CD8-positive, alpha-beta memory T cell (primary cell): ENCODE measurements at places on chromosomes 7 and 10.
A peak's percentile ranks its signal among the peaks of the same experiment; 100 is the strongest.

- no peak for DNase-seq
Measured at GRCh38 chr10:12091421-12091820, 22.7 kb downstream of the DHTKD1 start.

GRCh38 chr7:17355050-17355449 lies 56.6 kb downstream of the AHR start:
- no peak for DNase-seq

- no peak for DNase-seq
Measured at GRCh38 chr10:69295027-69295636, 16.8 kb downstream of the HK1 start.

DNA sequence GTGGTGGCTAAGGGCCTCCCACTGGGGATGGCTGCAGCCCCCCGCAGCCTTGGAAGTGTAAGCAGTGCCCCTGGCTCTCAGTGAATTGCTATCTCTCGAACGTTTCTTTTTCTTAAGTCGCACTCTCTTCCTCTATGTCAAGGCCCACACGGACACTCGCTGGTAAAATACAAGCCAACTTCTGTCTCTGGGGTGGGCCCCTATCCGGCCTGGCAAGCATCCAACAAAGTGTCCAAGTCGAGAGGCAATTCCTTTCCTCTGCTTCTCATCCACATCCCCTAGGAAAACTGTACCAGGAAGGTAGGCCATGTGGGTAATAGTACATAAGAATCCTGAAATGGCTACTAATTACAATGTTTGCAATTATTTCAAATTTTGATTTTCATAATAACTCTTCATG lies 194.9 kb upstream of the MGMT start:
- no peak for DNase-seq

DNA sequence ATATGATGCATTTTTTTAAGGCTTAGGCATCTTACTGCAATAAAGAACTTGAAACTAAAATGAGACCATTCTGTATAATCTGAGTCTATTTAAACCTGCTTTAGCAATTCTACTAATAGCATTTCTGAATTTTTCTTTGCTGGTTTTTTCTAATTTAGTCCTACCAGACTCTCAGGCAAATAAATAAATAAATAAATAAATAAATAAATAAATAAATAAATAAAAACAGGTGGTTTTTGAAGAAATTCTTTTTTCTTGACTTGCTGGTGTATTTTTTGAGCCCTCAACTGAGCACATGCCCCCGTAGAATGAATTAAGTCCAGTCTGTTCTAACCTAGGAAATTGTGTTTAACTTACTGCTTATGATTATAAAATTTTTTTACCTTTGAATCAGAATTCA lies 134.7 kb upstream of the FOXP2 start:
- DNase-seq: no peak

GRCh38 chr10:70809011-70809611 lies 6.6 kb upstream of the SGPL1 start:
- DNase-seq: no peak

- no peak for DNase-seq
Measured at GRCh38 chr10:112467541-112468075, 20.6 kb downstream of the VTI1A start.

DNA sequence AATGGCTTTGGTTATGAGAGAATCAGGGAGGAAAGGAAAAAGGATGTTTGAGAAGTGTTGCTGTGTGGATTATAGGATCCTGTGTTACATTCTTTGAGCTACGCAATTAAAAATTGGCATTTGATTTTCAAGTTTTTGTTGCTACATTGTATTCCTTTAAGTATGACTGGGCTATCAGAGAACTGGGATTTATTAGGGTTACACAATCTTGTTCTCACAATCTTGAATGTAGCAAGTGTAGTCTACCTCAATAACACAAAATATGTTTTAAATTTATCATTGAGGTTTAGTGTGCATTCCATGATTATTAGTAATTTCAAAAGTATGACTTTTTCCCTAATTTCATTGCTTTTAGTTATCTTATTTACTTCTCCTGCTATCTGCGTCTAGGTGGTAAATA lies 113.9 kb downstream of the CACNB2 start:
- DNase-seq: no peak

DNA sequence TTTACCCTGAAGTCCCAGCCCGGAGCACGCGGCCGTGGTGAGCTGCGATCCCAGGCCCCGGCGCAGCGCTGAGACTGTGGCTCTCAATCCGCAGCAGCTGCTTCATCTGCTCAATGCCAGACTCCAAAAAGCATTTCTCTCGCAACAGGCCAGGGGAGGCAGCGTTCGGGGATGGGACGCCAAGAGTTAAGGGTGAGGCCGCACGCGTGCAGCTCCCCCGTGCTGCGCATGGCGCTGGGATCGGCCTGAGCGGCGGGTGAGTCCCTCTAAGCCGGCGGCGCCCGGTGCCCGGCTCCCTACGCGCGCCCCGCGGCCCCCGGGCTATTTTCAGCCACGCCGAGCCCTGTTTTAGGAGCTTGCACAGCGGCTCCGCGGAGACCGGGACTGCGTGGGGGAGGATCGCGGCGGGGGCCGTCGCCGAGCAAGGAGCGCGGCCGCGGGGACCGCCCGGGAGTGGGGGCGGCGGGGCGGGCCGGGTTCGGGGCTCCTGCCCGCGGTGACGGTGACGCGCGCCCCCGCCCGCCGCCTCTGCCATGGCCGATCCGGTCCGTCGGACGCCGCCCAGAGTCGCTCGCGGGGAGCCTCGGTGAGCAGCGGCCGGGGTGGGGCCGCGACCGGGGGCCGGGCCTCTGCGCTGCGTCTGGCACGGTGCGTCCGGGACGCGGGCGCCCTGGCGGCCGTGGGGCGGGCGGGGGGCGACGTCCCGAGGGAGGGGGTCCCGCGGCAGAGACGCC lies 29.4 kb upstream of the JAKMIP3 start:
- no peak for DNase-seq

DNA sequence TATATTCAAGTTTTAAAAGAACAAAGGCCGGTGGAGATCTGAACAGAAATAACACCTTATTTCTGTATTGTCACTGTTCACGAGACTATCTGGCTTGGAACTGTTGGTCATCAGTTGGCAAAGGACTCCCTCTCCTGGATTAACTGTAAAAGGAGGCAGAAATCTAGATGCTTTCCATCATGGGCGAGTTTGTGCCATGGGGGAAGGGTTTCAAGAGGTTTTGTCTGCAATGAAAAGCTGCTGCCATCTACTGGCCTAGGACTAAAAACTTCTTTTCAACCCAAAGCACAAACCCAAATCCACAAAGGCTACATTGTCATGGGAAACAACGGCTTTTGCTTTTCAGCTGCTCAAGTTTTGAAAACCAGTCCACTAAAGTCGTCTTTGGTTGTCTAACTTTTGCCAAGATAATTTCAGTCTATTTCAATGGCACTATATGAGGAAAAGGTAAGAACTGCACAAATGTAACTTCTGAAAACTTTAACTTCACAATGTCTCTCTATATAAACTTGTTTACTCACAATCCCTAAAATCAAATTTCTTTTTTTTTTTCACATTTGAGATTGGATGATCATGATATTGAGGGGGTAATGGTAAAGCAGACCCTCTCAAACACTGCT lies 196.8 kb downstream of the SKAP2 start:
- peak; percentile 43 for DNase-seq

- DNase-seq: no peak
Measured at GRCh38 chr7:148872188-148872587, 11.9 kb downstream of the EZH2 start.

- no peak for DNase-seq
Measured at GRCh38 chr10:10054466-10054865, 963.2 kb upstream of the CELF2 start.
